ENCODE measurements at places on chromosomes 2 and 18. TPM values are rescaled to one million over a fixed set of nuclear protein-coding genes. Genes with fewer than 3 reads are reported as not detected.

The PJVK gene
- total RNA-seq, result 0.42 TPM

The ANKRD30B gene
- under 0.01 TPM for total RNA-seq

The CCDC148 gene
- total RNA-seq, result 0.51 TPM

The C2orf92 gene
- 0.88 TPM for total RNA-seq

The ASPRV1 gene
- total RNA-seq, result 0.34 TPM

The IL36A gene
- not detected for total RNA-seq

DNA sequence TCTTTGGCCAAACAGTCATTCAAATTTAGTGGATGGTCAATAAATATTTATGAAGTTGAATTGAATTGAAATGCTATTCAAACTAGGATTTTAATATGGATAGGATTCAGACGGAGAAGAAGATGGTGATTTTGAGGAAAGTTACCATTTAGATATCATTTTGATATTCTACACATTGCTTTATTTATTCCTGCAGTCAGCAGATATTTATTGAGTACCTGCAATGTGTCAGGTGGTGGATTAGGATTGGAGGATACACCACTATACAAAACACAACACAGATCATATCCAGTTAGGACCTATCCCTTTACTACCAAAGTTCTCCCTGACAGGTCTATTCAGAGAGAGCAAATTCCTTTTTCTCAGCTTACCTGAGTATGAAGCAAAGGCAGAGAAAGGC is 38.8 kb downstream of the MAPRE2 start:
- DNase-seq, result no peak

GRCh38 chr2:150644298-150645067 is 157.0 kb upstream of the RND3 start:
- DNase-seq, result no peak

DNA sequence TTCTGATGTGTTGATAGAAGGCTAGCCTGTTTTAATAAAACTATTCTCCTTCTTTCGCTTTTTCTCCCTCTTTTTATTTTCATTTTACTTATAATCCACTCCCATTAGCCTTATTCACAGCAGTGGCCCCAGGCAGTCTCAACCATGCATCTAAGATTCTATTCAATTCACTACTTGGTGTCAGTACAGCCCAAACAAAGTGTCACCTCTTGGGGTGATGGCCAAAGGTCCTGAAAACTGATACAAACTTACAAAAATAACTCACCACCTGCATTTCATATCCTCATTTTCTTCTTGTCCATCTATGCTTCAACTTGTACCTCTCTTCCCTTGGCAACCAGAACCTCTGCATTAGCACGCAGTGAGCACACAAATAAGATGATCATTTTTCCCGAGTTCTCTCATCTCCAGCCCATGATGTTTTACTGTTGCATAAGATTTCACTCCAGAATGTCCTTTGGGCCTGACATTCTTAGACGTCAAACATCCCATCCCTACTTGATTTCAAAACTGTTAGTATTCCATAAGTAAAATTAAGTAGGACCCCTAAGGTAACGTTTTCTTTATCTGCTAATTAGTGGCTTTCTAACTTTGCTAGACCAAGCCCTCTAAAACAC is 559.3 kb upstream of the TNP1 start:
- DNase-seq, result no peak

DNA sequence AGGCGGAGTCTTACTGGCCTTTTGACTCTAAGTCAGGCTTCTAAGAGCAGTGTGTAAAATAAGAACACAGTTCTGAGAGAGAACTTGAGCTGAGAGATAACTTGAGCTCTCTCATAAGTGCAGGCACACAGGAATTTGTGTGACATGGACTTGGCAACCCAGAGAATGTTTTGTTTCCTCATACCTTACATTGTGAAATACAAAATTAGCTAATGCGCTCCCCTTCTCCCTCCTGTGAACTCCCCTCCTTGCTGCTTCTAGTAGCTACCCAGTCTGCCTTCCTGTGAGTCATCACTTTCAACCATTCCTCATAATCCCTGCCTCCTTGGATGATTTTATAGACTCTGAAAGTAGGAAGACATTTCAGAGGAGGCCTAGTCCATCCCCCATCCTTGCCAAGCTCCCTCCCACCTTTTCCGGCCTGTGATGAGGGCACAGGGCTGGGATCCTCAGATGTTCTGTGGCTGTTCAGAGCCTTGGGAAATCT is 22.6 kb downstream of the FER1L5 start:
- DNase-seq, result peak; percentile 60

DNA sequence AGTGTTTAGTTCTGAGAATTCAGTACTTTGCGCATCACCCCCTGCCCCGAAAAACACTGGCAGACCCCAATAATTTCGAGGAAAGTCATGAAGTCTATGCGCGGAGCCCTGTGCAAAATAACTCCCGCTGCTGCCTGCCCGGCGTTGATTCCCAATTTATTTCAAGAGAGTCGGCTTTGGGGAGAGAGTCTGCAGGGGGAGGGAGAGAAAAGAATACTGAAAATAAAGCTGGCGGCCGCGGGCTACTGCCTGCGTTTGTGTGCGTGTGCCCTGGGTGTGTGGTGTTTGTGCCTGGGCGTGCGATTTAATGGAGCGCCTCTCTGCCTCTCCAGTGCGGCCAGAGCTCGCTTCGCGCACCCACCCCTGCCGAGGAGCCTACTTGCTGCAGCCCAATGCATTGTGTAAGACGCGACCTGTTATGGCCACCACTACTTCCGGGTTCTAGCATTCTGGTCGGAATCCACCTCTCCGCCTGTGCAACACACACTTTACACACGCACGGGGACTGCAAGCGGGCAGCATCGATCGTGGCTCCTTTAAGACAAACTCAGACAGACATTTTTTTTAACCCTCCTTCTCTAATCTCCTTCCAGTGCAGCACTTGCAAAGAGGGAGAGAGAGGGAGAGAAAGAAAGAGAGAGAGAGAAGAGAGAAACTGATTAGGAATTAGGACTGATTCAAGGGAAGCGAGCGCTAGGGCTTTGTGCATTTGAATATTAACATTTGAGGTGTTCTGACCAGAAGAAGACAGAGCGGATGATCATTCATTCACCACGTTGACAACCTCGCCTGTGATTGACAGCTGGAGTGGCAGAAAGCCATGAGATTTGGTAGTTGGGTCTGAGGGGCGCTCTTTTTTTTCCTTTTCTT is at the start of gene MEIS1:
Gene MEIS1 (plus strand): TSS at position 447 of the 870 bp plus-strand sequence. CDS start 732 bp downstream, outside the sequence.
- DNase-seq, result peak; percentile 78

DNA sequence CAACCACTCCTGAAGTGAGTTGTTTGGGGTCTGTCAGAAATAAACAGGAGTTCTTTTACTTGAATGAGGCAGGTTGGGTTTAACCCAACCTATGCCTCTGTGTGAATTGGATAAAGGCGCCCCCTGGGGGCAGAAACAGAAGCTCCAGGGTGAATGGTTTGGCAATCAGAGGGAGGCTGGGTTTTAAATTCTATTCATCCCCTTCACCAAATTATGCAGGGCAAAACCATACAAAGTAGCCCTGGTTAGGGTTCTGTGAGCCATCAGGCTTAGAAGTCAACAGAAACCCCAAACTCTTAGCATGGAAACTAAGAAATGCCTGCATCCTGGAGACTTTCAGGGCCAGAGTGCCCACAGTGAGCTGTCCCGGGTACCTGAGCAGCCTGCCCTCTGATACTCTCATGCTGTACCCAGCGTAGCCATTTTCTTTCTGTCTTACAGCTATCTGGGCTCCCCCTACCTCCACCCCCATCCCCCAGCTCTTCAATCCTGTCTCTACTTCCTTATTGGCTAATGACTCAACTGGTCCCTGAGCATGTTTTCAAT is 241.5 kb downstream of the ICOS start:
- DNase-seq, result peak; percentile 45

DNA sequence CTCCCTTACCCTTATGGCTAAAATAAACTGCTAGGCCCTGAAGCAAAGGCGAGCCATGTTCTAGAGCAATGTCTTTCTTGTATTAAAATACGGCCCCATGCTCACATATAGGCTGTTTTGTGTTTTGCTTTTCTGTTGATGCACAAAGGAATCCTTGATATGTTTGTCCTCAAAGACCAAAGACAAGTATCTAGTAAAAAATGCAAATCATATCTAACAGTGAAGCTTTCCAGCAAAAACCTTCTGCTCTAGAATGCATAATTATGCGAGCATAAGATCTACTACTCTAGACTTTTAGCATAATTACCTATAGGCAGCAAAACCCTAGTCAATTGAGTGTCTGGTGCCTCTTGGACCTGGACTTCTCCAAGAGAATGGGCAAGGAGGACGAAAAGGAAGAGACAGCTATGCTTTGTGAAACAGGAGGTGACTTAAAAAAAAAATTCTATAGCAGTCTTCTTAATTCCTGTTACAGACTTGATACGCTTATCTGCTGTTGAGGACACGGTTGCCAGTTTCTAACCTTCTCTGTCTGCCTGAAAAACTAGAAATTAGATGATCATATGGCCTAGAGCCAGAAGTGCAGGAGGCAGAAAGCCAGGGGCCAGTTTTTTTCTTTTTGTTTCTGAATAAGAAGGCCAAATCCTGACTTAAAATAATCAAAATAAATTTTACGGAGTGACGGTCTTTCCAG is 1.5 kb upstream of the AMMECR1L start:
- DNase-seq, result no peak

DNA sequence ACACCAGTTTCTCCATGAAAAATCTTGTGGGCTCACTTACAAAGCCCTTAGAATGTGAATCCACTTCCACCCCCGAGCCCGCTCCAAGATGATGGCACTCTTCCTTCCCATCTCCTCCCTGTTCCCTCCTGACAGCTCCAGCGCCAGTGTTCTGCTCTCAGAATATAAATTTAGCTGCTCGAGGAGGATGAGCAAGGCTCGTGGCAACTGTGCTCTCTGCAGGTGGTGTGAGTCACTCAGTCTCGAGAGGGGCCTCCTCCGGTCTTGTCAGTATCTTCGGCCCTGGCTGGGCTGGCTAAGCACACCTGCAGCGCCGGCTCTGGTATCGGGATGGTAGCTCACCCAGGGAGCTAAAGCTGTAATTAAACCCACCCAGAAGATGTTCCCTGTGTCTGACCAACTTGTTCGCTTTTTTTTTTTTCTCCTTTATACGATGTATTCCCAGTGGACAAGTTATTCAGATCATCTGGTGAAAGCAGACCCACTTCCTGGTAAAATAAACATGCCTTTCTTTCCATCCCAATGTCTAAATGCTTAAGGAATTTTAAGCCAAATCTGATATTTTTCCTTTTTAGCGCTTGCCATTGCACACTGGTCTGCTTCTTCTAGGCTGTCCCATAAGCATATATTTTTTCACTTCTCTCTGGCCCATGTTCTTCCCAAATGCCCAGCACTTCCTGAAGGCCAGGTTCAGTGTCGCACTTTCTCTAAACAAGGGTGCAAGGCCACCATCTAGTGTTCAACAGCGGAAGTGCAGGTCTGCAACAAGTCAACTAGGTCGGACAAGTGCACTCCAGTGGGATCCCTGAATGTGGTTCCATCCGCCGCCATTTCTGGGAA is 31.4 kb upstream of the YPEL5 start:
- peak; percentile 87 for DNase-seq

- no peak for DNase-seq
Observed at GRCh38 chr2:177711483-177712265, 319.1 kb downstream of the AGPS start.

GRCh38 chr2:118987886-118988285 is 45.9 kb downstream of the MARCO start:
- no peak for DNase-seq

DNA sequence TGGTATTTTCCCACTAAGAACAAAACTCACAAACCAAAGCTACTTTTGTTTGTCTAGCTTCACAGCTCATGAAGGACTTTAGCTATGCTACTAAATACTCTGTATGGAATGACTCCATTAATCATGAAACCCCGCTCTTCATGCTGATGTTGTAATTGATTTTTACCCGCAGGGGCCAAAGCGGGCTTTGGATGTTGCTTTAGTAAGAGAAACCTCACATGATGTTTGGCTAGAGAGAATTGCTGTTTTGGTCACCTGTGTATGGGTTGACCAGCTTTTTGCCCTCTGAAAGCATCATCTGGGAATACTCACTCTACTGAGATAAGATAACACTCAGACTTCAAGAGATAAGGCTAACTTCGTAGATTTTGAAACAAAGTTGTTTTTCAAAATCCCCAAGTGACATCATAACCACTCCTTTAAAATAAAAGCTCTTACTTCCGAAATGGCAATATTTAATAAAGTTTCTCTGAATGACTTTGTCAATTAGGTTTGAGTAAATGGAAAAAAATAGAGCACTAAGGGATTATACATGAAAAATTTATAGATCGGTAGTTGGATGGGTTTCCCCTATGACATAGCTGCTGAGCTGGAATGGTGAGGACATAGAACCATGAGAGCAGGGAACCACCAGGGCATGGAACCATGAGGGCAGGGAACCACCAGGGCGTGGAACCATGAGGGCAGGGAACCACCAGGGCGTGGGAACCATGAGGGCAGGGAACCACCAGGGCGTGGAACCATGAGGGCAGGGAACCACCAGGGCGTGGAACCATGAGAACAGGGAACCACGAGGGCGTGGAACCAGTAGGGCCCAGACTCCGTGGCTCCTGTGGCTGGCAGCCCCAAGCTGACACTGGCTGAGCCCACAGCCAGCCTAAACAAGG is 31.9 kb downstream of the ACKR3 start:
- DNase-seq, result no peak

- DNase-seq, result no peak
Observed at GRCh38 chr2:45119855-45120254, 110.6 kb upstream of the SIX2 start.

GRCh38 chr2:10764096-10764785 is 42.8 kb downstream of the ATP6V1C2 start:
- DNase-seq, result no peak

- no peak for DNase-seq
Observed at GRCh38 chr18:57970356-57971095, 73.5 kb upstream of the NEDD4L start.

GRCh38 chr2:177281400-177282180 is 17.1 kb upstream of the NFE2L2 start:
- DNase-seq, result no peak

GRCh38 chr2:197613509-197613987 is 61.8 kb downstream of the RFTN2 start:
- DNase-seq, result no peak

DNA sequence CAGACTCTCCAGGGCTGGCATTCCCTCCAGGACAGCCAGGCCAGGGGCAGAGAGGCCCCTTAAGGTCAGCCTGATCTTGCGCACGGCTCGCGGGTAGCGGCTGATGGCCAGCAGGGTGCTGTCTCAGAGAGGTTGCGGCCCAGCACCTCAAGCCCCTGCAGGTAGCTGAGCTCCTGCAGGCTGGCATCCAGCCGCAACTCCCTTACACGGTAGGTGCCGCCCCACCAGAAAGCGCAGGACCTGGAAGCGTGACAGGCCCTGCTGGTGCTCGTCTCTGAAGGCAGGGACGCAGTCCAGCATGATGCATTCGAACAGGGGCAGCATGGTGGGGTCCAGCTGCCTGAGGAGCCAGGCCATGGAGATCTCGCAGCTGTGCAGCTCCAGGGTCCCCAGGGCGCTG is 38.9 kb downstream of the C1D start:
- no peak for DNase-seq

DNA sequence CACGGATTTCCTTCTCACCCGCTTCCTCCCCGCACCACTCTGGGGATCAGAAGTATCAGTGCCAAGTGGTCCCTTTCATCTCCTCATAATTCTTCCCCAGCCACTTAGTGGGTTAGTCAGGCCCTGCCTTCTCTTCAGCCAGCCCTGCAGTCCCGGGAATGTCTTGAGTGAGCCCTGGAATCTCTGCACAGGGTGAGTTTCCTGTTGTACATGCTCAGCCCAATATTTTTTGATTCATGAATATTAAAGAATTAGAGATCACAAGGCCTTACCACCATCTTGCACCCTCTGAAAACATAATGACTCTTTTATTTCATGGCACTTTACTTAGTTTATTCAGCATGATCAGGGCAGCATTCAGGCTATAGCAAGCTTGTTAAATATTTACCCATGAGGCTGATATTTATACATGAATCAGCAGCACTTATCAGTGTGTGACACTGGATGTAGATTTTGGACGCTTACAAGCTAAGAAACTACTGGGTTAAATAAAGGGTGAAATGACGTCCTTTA is 159.4 kb upstream of the FOSL2 start:
- no peak for DNase-seq
